GM12892 (cell line): ENCODE measurements at places on chromosomes 6 and 20.

DNA sequence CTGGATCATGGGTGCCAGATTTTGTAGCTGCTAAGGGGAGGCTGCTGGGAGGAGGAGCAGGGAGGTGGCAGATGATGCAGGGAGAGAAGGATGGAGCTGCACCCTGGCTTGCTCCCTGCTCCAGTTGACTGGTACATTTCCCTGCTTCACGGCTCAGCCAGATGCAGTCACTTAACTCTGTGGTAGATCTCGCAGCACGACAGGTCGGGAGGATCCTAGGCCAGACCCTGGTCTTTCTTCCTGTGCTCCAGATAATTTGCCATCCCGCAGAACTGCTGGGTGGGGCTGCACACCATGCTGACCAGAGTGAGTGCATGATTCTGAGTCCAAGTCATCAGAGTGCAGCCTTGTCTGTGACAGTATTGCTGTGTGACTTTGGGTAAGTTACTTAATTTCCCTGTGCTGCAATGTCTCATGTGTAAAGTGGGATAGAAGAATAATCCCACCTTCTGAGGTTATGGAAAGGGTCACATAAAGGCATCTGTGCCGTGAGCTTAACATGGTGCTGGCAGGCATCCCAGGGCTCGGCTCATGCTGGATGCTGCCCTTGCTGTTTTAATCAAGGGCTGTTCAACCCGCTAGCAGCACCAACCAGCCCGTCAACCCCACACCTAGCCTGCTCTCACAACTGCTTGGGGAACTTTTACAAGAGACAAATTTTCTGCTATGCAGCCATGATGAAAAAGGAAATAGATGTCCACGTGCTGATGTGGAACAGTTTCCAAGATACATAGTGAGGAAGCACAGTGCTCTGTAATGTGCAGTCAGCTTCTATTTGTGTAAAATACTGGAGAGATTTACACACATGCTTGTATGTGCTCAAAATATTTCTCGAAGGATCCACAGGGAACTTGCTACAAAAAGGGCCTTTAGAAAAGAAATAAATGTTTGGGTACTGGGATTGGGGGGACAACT lies 257.9 kb downstream of the CDH26 start:
- DNase-seq = no peak

DNA sequence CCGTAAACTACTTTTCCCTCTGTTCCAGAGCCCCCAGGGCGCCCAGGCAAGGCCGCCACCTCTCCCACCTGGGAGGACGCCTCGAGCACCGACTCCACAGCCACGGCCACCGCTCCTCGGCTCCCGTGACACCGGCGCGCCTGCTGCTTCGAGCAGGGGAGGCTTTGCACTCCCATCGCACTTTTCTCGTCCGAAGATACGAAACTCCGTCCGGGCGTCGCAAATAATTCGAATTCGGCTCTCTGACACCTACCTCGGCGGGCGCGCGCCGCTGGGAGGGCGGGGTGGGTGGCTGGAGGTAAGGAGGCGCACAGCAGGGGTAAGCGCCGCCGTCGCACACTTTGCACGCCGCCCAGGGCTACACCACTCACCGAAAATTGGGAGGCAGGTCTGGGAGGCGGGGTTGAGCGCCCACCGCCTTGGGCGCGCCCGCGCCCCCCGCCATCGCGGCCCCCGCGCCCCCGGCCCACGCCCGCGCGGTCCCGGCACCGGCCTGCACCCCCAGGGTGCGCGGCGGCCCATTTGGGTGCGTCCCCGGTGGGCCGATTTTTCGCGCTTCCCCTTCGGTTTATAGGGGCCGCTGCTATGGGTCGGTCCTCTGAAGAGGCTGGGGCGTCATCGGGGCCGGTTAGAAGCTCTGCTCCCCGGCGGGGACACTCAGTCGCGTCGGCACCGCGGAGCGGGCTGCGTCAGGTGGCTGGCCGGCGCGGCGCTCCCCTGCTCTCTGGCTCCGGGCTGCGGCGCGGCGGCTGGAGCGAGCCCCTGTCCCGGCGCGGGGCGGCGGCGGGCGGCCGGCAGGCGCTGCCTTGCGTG lies 36.2 kb downstream of the GNAS start:
- DNase-seq = peak; percentile 69

DNA sequence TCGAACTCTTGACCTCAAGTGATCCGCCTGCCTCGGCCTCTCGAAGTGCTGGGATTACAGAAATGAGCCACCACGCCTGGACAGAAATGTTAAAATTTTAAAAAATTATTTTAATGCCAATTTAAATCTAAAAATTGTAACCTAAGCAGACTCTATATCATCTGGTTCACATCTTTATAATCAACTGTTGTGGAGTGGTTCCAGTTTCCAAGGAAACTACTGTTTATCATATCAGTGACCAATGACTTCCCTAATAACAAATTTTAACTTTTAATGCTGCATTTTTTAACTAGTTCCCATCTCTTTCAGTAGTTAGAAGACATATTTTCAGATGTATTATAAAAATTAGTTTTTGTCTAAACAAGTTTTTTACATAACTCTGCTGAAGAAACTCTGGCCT lies 5.2 kb upstream of the BTN3A2 start:
- no peak for DNase-seq

DNA sequence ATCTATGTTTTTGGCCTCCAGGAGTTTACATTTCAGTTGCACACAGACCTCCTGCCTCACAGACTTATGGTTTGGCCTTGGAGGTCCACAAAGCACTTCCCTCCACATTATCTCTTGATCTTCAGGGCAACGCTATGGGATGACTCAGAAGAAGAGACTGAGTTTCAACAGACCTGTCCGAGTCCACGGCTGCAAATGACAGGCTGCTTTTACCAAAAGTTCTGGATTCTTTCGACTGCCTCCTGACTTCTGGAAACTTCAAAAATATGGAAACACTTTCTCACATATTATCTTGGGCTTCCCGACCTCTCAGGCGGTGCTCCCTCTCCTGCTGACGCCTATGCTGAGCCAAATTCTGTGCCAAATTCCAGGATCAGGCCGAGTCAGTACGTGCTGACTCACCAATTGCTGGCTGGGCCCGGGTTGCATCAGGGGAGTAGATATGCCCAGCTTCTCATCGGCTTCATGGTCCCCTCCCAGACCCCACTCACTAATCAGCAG lies 190.2 kb downstream of the BMP7 start:
- no peak for DNase-seq

DNA sequence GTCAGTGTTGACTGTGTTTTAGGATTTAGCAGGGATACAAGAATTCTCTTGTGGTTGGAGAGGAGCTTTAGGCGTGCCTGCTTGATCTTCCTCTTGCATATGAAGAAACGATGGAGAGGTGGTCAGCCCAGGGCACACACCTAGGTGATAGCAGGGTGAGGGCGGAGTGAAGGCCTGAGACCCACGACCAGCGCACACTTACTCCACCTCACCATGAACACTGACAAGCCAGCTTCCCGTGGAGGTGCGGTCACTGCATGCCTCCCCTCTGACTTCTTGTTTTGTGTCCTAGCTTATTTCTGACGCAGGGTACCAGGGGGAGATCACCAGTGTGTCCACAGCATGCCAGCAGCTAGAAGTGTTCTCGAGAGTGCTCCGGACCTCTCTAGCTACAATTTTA lies 8.1 kb downstream of the NELFCD start:
- no peak for DNase-seq

DNA sequence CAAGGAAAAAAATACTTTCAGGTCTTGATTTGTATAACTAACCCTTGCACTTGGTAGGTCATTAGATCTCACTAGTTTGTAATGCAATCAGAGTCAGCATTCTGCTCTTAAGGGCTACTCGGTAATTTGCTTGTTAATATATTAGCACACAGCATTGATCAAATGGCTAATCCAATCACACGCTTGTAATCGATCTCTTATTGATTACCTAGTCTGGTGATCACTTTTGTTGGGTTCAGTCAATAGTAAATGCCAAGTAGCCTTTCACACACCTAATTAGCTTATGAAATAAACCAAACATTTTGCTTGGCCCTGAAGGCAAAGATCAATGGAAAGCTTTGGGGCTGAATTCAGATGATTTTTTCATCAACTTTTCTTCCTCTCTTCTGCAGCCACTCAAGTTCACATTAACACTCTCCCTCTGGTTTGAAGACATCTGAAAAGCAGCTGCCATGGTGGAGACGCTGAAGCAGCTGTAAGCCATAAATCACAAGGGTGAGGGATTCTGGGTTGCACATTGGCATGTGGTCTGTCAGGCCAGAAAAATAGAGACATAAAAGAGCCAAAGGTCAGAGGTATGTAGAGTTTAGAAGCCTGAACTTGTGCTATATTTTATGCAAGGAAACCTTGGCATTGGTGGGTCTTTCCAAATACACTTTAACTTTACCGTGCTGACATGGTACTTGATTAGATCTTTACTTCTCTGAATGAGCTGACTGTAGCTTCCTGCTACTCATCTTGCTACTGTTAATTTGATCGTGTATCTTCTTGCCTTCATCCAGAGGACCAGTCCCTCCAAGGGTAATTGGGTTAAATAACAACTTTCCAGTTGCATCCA lies 234.4 kb downstream of the SIM1 start:
- no peak for DNase-seq

GRCh38 chr6:7568021-7568420 lies 22.0 kb upstream of the SNRNP48 start:
- DNase-seq = no peak

- DNase-seq = no peak
Observed at GRCh38 chr6:21531393-21531792, 62.2 kb upstream of the SOX4 start.

- DNase-seq = no peak
Observed at GRCh38 chr6:149334682-149335160, 17.2 kb downstream of the TAB2 start.

DNA sequence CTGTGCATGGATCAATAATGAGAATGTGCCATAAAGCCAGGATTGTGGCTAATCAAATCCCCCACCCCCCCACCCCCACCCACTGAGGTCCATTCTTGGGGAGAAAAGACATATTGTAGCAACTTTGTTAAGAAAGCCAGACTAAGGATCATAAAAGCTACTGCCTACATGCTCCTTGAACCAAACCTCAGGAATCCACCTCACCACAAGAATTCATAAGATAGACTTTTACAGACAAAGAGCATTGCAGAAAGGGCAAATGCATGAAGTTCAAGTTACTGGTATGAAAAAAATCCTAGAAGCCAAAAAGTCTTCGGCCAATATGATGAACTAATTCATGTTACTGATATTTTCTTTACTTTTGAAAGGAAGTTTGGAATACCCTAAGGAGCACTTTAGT lies 187.9 kb upstream of the ARID1B start:
- no peak for DNase-seq

DNA sequence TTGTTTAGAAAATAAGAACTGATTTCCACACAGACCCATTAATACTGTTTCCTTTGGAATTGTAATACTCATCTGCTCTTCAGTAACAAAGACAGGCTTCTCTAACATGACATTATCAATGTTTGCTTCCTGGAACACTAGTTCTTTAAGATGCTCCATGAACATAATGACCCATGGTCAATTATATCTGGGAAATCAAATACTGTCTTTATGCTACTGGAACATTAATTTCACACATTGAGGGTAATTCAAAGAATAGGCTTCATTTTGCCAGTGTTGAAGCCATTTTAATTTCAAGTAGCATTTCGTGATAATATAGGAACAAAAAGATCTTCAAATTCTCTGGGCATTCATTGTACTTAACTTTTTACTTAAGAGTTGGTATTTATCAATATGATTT lies 80.9 kb downstream of the OPN5 start:
- DNase-seq = no peak

- DNase-seq = no peak
Observed at GRCh38 chr20:19071446-19071725, 141.1 kb upstream of the SLC24A3 start.

DNA sequence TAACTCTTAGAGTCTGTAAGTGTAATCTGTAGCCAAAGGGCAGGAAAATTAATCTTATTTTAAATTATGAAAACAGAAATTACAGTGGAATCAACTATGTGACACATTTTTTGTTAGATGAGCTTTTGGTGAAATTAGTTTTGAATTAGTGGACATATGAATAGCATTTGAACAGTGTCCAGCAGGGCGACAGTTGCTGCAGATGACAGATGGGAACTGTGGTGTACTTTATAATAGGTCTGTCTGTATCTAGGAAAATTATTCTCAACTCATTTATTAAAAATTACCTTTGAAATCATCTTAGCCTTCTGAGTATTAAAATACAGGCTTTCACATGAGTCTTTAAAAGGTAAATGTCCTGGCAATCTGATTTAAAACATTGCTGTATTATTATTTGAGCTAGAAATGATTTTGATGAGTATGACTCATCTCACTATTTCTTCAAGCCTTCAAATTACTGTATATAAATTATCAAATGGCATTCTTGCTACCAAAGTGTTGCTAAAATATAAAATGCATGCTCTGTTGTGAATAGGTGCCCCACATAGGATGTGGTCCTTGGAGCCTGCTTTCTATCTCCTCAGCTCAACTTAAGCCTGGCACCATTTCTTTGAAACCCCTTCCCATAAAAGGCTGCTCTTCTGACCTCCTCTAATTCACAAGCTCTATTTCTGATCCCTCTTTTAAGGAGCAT lies 150.4 kb downstream of the C6orf58 start:
- DNase-seq = no peak

DNA sequence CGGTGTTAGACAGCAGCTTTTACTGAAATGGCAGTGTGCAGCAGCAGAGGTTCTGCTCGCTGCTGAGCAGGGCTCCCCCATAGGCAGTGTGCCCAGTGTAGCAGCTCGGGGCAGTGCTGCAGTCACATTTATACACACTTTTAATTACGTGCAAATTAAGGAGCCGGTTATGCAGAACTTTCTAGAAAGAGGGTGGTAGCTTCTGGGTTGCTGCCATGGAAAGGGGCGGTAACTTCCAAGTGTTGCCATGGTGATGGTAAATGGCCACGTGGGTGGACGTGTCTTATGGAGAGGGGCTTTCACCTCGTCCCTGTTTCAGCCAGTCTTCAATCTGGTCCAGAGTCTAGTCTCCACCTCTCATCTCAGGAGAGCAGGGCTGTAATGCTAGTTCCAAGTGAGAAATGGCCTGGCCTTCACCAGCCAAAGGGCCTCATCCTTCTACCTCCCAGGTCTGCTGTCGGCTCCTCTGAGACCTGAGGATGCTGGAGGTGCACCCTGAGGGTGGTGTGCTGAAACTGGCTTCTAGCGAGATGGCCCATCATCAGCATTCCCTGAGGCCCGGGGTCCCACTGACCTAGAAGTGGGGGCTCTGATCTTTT lies 180.5 kb upstream of the PMEPA1 start:
- DNase-seq = no peak

DNA sequence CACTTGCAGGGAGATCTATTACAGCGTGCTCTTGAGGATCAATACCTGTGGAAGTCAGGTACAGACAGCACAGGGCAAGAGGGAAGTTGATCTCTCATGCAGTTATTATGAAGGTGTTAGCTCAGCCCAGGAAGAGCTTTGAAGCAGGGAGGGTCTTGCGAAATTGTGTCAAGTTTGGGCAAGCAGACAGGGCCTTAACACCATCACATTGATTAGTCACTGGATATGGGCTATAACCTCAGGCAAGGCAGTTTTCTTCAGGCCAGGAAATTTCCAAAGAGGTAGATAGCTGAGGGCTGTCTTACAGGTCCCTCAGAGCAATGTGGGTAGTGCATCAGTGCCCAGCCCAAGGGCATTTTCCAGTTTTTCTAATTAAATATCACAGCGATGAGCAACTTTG lies 643.8 kb downstream of the DHX35 start:
- no peak for DNase-seq

- DNase-seq = no peak
Observed at GRCh38 chr6:14393910-14394309, 276.3 kb downstream of the CD83 start.
